Activated T-cell treated with anti-CD3 and anti-CD28 coated beads, Interleukin-2, amount 50 U/mL, for 72 hours (primary cell): ENCODE measurements at places on chromosomes 2 and 18. TPM values are rescaled to one million over a fixed set of nuclear protein-coding genes. Genes with fewer than 3 reads are reported as not detected.
A peak's percentile ranks its signal among the peaks of the same experiment; 100 is the strongest.

DNA sequence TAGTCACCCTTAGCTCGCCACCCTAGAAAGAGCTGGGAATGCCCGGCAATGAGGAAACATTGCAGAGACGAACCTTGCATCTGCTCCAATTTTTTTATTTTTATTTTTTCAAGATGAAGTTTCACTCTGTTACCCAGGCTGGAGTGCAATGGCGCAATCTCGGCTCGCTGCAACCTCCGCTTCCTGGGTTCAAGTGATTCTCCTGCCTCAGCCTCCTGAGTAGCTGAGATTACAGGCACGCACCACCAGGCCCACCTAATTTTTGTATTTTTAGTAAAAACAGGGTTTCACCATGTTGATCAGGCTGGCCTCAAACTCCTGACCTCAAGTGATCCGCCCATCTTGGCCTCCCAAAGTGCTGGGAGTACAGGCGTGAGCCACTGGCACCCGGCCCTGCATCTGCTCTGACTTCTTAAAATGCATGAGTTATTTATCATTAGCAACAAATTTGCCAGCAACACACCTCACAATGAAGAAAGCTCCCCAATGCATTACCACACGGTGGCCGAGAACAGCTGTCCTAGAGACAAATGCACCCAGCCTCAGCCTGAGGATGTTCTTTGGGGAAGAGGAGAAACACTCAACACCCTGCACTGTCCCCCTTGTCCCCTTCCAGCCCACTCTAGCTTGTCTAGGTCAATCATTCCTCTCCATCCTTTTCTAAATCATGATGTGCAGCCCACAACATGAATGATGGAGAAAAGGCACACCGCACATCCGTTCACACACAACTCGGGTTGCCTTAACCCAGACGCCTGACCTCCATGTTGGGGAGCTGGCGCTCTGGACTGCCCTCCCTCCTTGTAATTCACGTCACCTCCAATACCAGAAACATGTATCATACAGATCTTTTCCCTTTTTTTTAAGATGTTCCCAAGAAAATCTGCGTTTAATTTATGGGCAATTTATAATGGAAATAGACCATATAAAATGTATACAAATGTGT is 46.9 kb downstream of the TTC32 start:
- H3K27ac ChIP-seq = no peak overlapping the region
- no peak overlapping the region for H3K4me3 ChIP-seq
- DNase-seq = no peak
- H3K27me3 ChIP-seq = peaks cover 8% of the 10 kb centered on the region
- no peaks in the 10 kb centered on the region for H3K4me1 ChIP-seq

GRCh38 chr2:190843890-190844699 is 36.5 kb upstream of the GLS start:
- peak overlapping the region; percentile 99 for H3K27ac ChIP-seq
- H3K36me3 ChIP-seq = no peaks in the 10 kb centered on the region
- peak overlapping the region; percentile 79 for H3K4me3 ChIP-seq
- no peaks in the 10 kb centered on the region for H3K27me3 ChIP-seq
- peaks cover 44% of the 10 kb centered on the region for H3K4me1 ChIP-seq
- DNase-seq = peak; percentile 80

Gene ABCG8
- not detected for total RNA-seq

Gene CFAP210
- 0.22 TPM for total RNA-seq

Gene CCDC141
- 5.3 TPM for total RNA-seq

GRCh38 chr2:180443888-180444287 is 436.8 kb upstream of the CWC22 start:
- no peaks in the 10 kb centered on the region for H3K27me3 ChIP-seq
- no peak for DNase-seq
- H3K4me3 ChIP-seq = no peak overlapping the region
- H3K36me3 ChIP-seq = no peaks in the 10 kb centered on the region
- H3K4me1 ChIP-seq = no peaks in the 10 kb centered on the region

GRCh38 chr2:18855027-18855426 is 265.7 kb upstream of the NT5C1B start:
- H3K27me3 ChIP-seq = no peaks in the 10 kb centered on the region
- H3K36me3 ChIP-seq = no peaks in the 10 kb centered on the region
- H3K4me3 ChIP-seq = no peak overlapping the region
- H3K27ac ChIP-seq = no peak overlapping the region
- peaks cover 2% of the 10 kb centered on the region for H3K4me1 ChIP-seq
- DNase-seq = no peak

- H3K4me1 ChIP-seq = peaks cover 34% of the 10 kb centered on the region
- peaks cover 5% of the 10 kb centered on the region for H3K36me3 ChIP-seq
- H3K4me3 ChIP-seq = peak overlapping the region; percentile 24
Observed at GRCh38 chr2:171390941-171391516, 42.8 kb downstream of the METTL8 start.

DNA sequence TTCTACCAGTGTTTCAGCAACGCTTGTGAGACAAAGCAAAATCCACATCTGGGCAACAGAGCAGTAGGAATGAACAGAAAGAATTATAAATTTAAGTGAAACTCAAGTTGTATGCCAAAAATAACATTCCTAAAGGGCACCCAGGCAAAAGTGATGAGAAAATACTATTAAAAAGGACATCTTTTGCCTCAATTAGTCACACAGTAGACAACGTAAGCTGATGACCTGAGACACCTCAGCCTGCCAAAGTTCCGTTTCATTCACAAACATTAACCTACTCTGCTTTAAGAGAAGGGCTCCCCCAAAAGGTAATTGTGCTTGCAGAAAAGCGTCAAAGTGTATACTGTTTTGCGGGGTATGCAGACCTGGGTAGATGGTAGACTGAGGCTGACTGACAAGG is 7.2 kb downstream of the HDLBP start:
- DNase-seq = no peak
- peaks cover 67% of the 10 kb centered on the region for H3K4me1 ChIP-seq
- H3K36me3 ChIP-seq = no peaks in the 10 kb centered on the region
- H3K27me3 ChIP-seq = no peaks in the 10 kb centered on the region
- H3K4me3 ChIP-seq = no peak overlapping the region

GRCh38 chr2:54483426-54483825 is 27.3 kb downstream of the SPTBN1 start:
- H3K36me3 ChIP-seq = no peaks in the 10 kb centered on the region
- H3K27ac ChIP-seq = no peak overlapping the region
- DNase-seq = no peak
- H3K27me3 ChIP-seq = no peaks in the 10 kb centered on the region

GRCh38 chr18:3067165-3067661 is 54.3 kb upstream of the LPIN2 start:
- peaks cover 60% of the 10 kb centered on the region for H3K4me1 ChIP-seq
- no peaks in the 10 kb centered on the region for H3K27me3 ChIP-seq

Gene DYNAP
- not detected for total RNA-seq

Gene LYPD6
- total RNA-seq = not detected

GRCh38 chr2:211730215-211730614 is 808.4 kb downstream of the ERBB4 start:
- H3K4me3 ChIP-seq = no peak overlapping the region
- H3K36me3 ChIP-seq = no peaks in the 10 kb centered on the region
- DNase-seq = no peak
- H3K27me3 ChIP-seq = no peaks in the 10 kb centered on the region
- H3K4me1 ChIP-seq = no peaks in the 10 kb centered on the region
- H3K27ac ChIP-seq = no peak overlapping the region

DNA sequence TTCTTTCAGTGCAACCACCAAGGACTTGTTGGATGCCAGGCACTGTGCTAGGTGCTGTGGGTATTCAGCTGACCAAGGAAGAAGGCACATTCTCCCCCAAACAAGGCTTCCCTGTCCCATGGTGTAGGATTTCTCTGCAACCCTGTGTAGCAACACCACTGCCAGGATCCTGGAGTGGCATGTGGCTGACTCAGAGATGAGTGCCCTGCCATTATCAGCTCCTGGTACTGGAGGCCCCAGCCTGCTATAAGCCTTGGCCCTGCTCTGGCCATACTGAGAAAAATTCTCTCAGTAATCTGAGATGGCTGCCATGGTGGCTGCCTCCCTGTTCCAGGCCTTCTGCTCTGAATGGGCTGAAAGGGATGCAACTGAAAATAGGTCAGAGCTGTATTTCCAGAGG is 4.3 kb downstream of the SMYD5 start:
- H3K4me3 ChIP-seq = no peak overlapping the region
- peaks cover 2% of the 10 kb centered on the region for H3K36me3 ChIP-seq
- H3K27ac ChIP-seq = no peak overlapping the region

GRCh38 chr2:136324966-136325365 is 207.0 kb upstream of the CXCR4 start:
- H3K27me3 ChIP-seq = no peaks in the 10 kb centered on the region
- peak overlapping the region; percentile 69 for H3K4me3 ChIP-seq
- peak overlapping the region; percentile 71 for H3K27ac ChIP-seq
- H3K36me3 ChIP-seq = peaks cover 23% of the 10 kb centered on the region
- H3K4me1 ChIP-seq = peaks cover 94% of the 10 kb centered on the region
- DNase-seq = no peak

- H3K27me3 ChIP-seq = no peaks in the 10 kb centered on the region
- H3K36me3 ChIP-seq = no peaks in the 10 kb centered on the region
- H3K4me1 ChIP-seq = no peaks in the 10 kb centered on the region
- H3K4me3 ChIP-seq = no peak overlapping the region
Observed at GRCh38 chr2:97798416-97798815, 85.0 kb downstream of the ZAP70 start.

- H3K27ac ChIP-seq = no peak overlapping the region
- no peaks in the 10 kb centered on the region for H3K4me1 ChIP-seq
- no peak overlapping the region for H3K4me3 ChIP-seq
- H3K27me3 ChIP-seq = no peaks in the 10 kb centered on the region
- peaks cover 2% of the 10 kb centered on the region for H3K36me3 ChIP-seq
Observed at GRCh38 chr2:240858871-240859270, 9.8 kb upstream of the AGXT start.

- H3K27me3 ChIP-seq = peaks cover 16% of the 10 kb centered on the region
- no peaks in the 10 kb centered on the region for H3K4me1 ChIP-seq
Observed at GRCh38 chr2:235347691-235348090, 146.2 kb upstream of the AGAP1 start.

DNA sequence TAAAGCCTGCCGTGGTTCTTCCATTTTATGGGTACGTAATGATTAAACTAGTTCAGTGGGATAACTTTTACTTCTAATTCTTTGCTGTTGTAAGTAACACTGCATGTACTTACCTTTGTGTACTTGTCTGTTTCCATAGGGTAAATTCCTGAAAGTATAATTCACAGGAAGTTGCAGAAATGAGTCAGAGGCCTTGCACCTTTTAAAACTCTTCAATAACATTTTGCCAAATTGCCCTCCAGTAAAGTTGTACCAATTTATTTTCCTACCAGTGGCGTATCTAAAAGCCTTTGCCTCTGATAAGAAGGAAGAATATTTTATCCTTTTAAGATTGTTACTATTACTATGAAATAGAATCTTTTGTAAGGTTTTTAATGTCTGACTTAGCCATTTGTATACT is 65.1 kb downstream of the CAB39 start:
- no peak for DNase-seq
- H3K27me3 ChIP-seq = no peaks in the 10 kb centered on the region
- peak overlapping the region; percentile 63 for H3K27ac ChIP-seq

Gene FIGN
- not detected for total RNA-seq

GRCh38 chr2:176710657-176711186 is 441.5 kb downstream of the MTX2 start:
- no peak for DNase-seq
- H3K4me1 ChIP-seq = no peaks in the 10 kb centered on the region
- no peaks in the 10 kb centered on the region for H3K36me3 ChIP-seq
- no peak overlapping the region for H3K4me3 ChIP-seq

DNA sequence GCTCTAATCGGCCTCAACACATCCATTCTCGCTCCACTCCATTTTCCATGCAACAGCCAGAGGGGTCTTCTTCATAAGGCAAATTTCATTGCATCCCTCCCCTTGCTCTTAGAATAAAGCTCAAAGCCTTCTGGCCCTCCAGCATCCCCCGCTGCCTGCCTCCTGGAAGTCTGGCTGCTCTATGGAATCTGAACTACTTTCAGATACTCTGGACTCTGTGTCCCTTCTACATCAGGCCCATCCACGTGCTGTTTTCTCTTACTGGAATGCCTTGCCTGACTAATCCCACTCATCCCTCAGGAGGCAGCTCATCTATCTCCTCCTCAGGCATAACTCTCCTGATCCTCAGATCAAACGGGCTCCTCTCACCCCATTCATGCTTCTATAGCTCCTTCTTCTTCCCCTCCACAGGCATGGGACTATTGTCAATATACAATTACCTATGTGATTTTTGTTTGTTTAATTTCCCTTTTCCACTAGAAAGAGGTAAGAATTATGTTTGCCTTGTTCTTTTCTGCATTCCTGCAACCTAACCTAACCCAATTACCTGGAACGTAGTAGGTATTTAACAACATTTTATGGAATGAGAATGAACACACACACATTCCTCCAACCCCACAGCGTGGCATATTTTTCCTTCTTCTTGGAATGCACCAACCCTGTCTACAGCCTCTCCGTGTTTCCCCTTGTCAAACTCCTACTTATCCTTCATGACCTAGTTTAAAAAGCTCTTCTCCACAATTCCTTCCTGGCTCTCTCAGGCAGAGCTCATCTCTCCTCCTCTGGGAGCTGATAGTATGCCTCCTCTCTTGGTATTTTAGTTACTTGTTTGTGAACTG is 49.5 kb downstream of the LBH start:
- H3K27ac ChIP-seq = no peak overlapping the region
- H3K27me3 ChIP-seq = no peaks in the 10 kb centered on the region
- H3K36me3 ChIP-seq = no peaks in the 10 kb centered on the region
- H3K4me1 ChIP-seq = peaks cover 32% of the 10 kb centered on the region
- no peak for DNase-seq

DNA sequence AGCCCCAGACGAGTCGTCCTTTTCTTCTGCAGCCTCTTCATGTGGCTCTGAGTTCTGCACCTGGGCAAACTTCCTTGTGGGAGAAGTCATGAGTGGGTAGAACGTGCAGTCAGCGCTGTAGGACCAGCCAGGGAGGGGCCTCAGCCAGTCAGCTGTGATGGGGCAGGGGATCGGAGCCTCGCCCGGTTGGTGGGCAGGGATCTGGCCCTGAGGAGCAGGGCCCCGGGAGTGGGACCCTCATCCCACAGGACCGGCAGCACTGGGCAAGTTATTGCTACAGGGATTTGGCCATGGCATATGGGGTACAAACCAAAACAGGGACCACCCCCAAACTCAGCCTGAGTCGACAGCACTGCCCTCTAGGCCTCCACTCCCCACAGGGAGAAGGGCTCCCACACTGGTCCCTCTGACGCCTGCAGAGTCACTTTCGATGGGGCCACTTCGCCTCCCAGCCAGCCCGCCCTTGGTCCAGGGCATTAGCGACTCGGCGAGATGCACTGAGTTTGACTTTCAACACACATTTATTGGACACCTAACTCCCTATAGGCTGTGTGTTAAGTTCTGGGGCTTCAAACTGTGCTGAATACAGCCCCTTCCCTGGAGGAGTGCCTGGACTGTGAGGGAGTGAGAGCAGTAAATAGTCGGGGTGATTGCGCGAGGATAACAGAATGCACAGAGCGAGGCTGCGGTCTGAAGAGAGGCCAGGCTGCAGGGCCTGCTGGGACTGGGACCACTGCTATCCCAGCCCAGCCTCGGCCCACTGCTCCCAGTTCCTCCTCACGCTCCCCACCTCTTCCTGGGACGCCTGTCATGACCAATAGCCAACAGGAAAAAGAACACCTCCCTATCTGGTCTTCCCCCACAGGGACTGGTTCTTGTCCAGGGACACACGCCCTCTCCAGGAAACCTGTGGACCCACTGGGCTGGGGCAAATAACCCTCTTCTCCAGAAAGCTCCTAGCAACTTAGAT is 55.9 kb downstream of the SDC1 start:
- H3K36me3 ChIP-seq = no peaks in the 10 kb centered on the region
- no peak for DNase-seq
- H3K27ac ChIP-seq = no peak overlapping the region
- H3K4me3 ChIP-seq = no peak overlapping the region
- H3K27me3 ChIP-seq = no peaks in the 10 kb centered on the region
- H3K4me1 ChIP-seq = no peaks in the 10 kb centered on the region

Gene CPS1
- 4.1 TPM for total RNA-seq
